ENCODE measurements at places on chromosomes 7 and 10.

DNA sequence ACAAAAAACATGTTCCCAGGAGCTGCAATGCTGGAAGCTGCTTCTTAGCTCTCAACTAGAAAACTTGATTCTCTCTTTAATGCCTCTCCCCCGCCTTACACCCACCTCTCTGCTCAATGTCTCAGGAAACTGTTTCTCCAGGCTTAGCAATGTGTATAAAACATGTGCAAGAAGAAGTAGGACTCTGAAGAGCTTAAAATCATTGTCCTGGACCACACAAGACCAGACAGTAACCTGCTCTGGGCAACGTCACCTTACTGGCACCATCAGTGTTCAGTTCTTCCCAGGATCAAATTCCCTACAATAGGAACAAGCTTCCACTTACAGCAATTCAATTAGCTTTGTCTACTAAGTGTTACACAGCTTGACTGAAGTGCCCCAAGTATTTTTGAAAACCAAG, 104.9 kb downstream of the RAPGEF5 start:
- no peak for DNase-seq

DNA sequence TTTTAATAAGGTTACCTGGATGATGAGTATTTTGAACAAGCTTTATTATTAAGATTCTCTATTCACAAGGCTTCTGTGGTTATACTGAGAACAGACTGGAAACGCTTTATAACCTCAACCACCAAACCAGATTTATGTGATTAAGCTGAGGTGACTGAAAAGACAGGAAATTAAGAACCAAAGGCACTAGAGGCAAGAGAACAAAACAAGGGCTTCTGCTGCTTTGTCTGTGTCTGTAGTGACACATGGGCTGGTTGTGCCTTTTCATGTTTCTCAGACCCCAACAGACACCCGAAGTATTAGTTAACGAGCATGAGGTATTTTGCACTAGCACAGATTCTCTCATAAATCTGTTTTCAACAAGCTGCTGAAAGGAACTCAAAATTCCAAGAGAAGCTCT, 64.4 kb downstream of the RAPGEF5 start:
- DNase-seq = no peak

- DNase-seq = no peak
Observed at GRCh38 chr7:33757050-33757449, 148.3 kb upstream of the BMPER start.

- DNase-seq = peak; percentile 22
Observed at GRCh38 chr7:111527545-111527944, 34.7 kb downstream of the IMMP2L start.

DNA sequence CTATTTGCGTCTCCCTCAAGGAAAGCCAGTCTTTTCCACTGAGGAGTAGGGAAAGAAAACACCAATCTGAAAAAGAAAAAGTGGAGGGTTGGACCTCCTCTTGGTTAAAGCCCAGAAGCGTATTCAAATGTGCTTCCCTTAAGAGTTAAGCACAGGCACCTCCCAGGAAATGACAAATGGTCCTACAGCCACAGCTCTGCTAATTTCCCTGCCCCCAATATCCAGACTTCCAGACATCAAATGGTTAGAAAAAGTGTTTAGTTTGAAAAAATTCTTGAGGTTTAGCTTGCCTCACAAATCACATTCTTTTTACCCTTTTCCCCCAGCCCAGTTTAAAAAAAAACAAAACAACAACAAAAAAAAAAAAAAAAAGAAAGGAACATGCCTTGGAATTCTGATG, 19.0 kb upstream of the COL1A2 start:
- no peak for DNase-seq

GRCh38 chr10:52729271-52730104, 43.1 kb downstream of the MBL2 start:
- DNase-seq = no peak

DNA sequence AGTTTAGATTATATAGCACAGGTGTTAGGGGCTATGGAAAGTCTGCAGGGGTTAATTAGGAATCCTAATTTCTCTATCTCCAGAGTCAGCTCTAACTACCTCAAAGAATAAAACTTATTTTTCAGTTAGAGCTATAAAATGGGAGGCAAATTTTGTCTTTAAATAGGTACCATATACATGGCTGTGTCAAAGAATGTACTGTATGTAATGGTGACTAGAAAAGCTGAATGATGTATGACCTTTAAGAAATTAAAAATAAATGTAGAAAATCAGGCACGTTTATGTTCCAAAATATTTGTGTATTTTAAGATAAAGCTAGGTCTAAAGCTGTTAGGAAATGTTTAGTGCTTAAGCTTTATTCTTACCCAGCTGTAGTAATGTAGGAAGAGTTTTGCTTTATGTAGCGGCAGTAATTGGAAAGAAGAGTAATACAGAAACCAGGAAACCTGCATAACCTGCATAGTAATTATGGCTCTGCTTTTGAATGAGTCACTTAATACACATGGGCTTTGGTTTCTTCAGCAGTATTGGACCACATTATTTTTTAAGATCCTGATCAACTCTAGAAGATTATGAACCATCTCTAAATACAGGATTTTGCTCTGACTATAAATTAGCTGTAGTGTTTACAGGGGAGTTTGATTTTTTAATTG, 85.0 kb downstream of the KMT2E start:
- no peak for DNase-seq

GRCh38 chr10:118161461-118162246, 114.9 kb upstream of the RAB11FIP2 start:
- no peak for DNase-seq

DNA sequence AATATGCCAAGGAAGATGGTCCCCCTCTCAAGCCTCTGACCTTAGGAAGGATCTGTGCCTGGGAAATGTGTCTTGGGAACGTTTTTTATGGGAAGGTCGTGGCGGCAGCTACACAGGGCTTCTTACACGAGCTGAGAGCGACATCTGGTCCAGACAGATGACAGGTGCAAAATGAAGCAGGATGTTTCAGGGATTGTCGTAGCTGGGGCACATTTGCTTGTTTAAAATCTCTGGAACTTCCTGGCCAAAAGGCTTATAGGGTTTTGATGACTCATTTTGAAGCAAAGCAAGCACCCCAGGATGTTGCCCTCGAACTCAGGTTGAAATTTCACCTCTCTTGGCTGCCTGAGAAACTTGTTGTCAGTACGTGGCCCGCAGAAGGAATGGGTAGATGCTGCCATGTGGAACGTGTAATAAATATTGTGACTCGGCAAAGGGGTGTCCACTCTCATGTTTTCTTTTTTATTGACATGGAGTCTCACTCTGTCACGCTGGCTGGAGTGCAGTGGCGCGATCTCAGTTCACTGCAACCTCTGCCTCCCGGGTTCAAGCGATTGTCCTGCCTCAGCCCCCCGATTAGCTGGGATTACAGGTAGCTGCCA, 117.5 kb downstream of the CAMK1D start:
- no peak for DNase-seq

GRCh38 chr7:31171984-31172383, 119.9 kb downstream of the ADCYAP1R1 start:
- no peak for DNase-seq

GRCh38 chr7:100686822-100687211, 7.2 kb downstream of the GIGYF1 start:
- no peak for DNase-seq

DNA sequence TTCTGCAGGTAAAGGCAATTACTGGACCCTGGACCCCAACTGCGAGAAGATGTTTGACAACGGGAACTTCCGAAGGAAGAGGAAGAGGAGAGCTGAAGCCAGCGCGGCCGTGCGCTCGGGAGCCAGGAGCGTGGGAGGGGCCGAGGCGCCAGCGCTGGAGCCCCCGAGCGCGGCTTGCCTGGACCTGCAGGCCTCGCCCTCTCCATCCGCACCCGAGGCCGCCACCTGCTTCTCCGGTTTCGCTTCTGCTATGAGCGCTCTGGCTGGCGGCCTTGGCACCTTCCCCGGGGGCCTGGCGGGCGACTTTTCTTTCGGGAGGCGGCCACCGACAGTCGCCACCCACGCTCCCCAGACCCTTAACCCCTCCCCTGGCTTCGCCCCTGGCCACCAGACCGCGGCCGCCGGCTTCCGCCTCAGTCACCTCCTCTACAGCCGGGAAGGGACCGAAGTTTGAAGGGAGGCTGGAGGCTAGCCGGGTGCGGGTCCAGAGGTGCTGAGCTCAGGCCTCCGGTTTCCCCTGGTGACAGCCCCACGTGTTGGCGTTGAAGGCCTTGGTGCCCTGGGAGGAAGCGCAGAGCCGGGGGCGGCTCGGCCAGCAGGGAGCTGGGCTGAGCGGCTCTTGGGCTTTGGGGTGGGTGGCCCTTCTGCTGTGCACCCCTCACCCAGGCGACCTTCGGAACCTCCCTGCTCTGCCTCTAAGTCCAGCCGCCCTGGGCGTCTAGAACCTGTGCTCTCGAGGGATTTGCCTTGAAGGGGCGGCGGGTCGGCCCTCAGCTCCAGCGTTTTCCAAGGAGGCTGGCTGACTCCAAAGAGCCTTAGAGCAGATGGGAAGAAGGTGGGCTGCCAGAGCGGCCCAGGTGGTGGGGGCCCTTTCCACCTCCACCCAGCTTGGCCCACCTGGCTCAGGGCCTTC, 1.8 kb downstream of the FOXI2 start:
- no peak for DNase-seq

- no peak for DNase-seq
Observed at GRCh38 chr7:154867068-154867467, 135.9 kb downstream of the PAXIP1 start.

- no peak for DNase-seq
Observed at GRCh38 chr7:132077971-132078685, 498.1 kb downstream of the PLXNA4 start.

DNA sequence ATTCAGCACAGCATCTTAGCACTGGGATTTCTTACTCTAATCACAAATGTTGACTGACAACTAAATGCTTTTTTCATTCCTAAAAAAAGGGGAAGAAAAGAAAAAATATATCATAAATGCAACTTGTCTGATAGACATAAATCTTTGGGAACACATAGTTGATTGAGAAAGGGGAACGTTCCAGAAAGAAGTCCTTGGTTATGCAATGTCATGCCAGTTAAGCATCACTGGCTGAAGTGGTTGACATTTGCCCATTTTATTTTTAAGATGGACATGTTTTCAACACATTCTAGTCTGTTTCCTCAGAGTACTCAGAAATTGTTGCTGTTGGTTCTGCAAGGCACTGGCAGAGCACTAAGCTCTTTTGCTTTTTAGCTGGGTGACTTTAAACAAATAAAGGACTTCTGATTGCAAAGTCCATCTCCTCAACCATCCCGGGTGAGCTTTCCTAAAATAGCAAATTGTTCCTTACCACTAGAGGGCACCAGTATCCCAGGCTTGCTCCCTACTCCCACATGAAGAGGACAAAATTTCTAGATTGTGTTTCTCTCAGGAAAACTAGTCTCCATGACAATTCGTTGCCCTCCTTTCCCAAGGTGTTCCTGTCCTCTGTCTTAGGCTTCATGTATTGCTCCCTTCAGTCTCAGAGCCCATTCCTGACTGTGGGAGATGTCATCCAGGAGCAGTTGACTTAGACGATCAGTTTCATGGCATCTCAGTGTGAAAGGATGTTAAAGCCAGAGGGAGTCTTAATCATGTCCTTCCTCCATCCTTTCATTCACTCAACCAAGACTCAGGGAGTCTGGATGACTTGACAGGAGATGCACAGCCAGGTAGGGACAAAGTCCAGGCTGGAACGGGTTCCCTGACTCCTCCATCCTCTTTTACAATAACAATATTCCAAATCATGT, 23.9 kb downstream of the OPALIN start:
- peak; percentile 11 for DNase-seq

DNA sequence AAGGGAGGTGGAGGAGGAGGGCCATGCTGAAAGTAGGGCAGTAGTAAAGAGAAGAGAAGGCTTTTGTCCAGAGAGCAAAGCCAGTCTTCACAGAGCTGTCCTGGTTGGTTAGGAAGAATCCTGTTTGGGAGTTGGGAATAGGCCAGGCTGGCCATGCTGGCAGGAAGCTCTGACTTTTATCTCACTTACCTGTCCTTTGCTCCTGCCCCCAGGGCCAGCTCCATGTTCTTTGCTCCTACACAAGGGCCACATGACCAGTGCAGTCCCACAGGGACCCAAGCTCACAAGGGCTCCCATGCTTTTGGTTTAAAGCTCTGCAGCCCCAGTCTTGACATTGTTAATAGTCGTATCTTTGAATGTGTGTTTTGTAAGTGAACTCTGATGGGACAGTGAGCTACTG, 161.6 kb upstream of the KMT2E start:
- DNase-seq = no peak

- no peak for DNase-seq
Observed at GRCh38 chr7:111056371-111056770, 34.6 kb upstream of the LRRN3 start.

GRCh38 chr7:156889746-156890145, 3.2 kb downstream of the LMBR1 start:
- no peak for DNase-seq

DNA sequence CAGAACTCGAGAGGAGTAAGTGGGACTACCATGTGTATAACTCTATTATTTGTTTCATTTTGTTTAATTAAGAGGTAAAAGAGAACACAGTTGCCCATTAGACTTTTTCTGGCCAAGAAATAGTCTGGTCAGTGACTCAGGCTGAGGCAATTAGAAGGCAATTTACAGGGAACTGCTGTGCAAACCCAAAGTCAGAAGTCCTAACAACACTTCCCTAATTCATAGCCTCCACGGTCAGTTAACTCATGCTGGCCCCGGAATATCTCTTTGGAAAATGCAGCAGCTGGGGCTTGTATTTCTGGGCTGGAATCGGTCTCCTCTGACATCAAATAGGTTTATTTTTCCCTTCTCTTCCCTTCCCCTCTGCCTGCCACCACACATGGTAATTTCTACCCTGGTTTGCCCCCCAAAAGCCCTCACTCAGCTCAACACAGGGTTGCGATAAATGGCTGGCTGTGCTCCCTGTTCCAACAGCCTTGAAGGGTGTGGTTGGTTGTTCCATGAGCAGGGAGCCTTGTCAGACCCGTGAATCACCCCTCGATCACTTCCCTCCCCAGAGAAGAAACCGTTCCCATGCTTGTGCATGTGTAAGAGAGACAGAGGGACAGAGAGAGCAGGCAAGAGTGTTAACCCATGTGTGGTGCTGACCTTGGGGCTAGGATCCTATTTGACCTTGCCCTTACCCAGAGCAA, 5.3 kb downstream of the SH3PXD2A start:
- no peak for DNase-seq

GRCh38 chr7:100175296-100175935, 1.8 kb downstream of the GPC2 start:
- no peak for DNase-seq

GRCh38 chr10:44042926-44043602, 341.8 kb downstream of the CXCL12 start:
- DNase-seq = no peak

All from germinal center (tissue), 1 donor.